HAP-1 (cell line): ENCODE measurements at places on chromosomes 16 and 17.

DNA sequence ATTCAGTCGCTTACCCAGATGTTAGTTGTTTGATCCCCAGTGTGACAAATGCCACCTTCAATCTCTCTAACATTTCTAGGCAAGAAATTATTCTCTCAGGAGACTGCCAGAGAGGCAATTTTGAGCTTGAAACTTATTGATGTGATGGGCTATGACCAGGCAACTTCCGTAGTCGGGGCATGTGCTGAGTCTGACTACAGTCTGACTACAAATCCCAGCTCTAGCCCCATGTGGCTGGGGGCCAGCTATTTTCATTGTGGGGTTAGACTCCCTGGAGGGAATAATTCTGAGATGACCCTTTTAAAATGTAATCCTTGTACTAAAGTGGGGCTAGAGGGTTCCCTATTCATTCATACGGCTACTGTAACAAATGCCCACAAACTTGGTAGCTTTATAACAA, 65.9 kb downstream of the RBFOX1 start:
- DNase-seq: no peak

GRCh38 chr17:71380535-71380934, 740.3 kb upstream of the SOX9 start:
- no peak for DNase-seq

DNA sequence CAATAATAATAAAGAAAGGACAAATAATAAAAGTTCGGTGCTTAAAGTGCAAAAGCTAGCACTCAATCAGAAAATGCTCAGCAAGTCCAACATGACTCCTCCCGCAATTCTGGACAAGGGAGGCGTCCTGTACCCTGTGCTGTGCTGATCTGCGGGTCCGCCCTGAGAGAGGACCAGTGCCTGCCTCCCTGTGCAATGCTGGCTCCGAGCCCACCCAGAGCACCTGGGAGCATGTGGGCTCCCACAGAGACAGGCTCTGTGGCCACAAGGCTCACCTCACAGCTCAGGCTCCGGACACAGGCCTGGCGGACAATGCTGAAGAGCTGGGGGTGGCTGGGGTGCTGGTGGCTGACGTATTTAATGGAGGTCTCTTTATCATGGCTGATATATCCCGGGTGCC, 11.1 kb downstream of the FLCN start:
- DNase-seq: no peak

- no peak for DNase-seq
Measured at GRCh38 chr16:54595621-54596020, 309.0 kb upstream of the IRX3 start.

DNA sequence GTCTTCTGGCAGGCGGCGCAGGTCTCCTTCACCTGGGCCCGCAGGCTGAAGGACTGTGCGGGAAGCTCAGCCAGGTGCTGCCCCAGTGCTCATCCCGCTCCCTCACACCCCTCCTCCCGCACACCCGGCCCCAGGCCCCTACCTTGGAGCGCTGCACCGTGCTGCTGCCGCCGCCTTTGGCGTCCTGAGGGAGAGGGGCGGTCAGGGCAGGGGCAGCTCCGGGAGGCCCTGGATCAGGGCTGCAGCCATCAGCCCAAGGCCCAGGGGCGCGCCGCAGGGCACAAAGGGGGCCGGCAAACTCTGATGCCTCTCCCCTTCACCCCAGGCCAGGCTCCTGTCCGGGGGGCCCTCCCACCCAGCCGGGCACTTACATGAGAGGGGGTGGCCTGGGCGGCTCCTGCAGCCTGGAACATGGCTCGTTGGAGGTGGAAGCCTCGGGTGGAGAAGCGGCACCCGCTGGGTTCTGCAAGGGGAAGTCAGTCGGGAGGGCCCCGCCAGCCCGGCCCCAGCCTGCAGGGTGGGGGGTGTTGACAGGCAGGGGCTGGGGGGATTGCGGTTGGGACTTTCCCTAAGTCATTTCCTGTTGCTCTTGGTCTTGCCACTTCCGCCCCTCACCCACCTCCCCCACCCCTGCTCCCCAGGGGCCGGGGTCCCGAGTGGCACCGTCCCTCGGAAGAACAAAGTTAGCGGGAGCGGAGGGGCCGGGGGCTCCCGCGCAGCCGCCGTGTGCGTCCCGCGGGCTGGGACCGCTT, 863 bp downstream of the LIMD2 start:
- peak; percentile 20 for DNase-seq

- no peak for DNase-seq
Measured at GRCh38 chr17:10033449-10033848, 128.4 kb upstream of the RCVRN start.

DNA sequence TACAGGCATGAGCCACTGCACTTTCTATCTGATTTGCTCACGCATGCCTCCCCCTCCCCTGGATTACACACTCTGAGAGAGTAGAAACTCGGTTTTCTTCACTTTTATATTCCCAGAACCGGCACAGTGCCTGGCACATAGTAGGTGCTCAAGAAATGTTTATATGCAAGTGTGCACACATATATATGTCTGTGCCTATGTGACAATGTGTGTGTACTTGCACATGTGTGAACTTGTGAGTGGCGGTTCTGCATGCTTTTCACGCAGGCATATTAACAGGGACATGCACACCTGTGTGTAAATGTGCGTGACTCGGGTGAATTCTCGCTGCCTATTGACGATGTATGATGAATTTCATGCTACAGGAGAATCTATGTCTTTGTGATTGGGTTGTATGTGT, 22.1 kb upstream of the IL21R start:
- DNase-seq: no peak

- no peak for DNase-seq
Measured at GRCh38 chr16:11272921-11273720, at the start of gene PRM3. PRM3 (minus strand) TSS chr16:11273629; CDS start chr16:11273595, 34 bp downstream.

GRCh38 chr17:61621317-61621716, 30.3 kb upstream of the NACA2 start:
- no peak for DNase-seq

GRCh38 chr16:49277766-49278566, 3.7 kb downstream of the CBLN1 start:
- DNase-seq: no peak

- no peak for DNase-seq
Measured at GRCh38 chr17:76138234-76138895, 2.7 kb downstream of the FOXJ1 start.

DNA sequence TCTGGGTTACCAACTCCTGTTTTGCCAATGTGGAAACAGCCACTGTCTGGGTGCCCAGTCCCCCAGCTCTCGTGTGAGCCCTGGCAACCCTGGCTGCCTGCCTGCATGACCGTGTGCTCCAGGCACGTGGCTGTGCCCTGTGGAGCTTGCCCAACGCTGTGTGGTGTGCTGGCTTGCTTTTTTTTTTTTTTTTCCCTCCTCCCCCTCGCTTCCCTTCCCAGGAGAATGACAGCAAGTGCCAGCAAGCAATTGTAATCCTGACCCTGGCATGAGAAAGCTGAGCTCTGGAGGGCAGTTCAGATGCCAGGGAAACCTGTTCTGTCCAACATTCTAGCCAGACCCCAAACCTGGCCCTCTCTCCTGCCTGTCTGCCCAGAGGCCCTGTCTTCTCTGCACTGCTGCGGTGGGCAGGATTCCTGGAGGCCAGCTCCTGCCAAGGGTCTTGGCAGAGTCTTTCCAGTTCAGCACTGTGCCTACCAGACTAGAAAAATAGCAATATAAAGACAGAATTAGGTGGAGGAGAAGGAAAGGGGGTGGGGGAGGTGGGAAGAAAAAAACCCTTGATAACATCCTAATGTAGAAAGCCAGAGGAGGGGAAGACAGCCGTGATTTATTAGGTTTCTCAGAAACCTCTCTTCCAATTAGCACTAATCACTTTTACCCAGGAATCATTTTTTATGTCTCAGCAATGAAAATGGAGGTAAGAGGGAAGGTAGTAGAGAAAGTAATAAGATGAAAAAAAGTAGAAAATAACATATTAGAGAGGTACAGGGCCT, 9.0 kb downstream of the HLF start:
- no peak for DNase-seq
